ENCODE measurements at places on chromosomes 2 and 18. TPM values are rescaled to one million over a fixed set of nuclear protein-coding genes. Genes with fewer than 3 reads are reported as not detected.
A peak's percentile ranks its signal among the peaks of the same experiment; 100 is the strongest.

COL5A2 gene
- total RNA-seq = 2.2 TPM

STK36 gene
- 19.9 TPM for total RNA-seq

PIK3C3 gene
- total RNA-seq = 65.8 TPM

ATOH8 gene
- total RNA-seq = not detected

CHN1 gene
- 3.5 TPM for total RNA-seq

GTF2A1L gene
- not detected for total RNA-seq

DNA sequence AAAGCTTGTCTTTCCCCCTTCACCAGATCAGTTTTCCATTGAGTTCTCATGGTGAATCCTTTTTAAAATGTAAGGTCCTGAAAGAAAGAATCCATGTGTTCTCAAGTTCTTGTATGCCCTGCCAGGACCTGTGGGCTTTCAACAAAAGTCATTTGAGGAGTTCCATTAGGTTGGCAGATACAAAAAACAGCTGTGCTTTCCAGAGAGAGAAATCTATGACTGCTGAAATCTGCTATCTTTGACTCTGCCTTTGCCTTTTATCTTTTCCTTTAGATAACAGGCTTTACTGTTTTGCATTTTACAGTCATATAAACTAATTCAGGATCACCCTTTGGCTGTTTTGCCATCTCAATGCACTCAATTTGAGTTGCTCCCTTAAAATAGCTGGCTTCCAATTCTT, 59.7 kb downstream of the CXCR4 start:
- H3K4me3 ChIP-seq = no peak overlapping the region
- peaks cover 17% of the 10 kb centered on the region for H3K36me3 ChIP-seq
- peak overlapping the region; percentile 25 for H3K27ac ChIP-seq

- no peak for DNase-seq
- no peaks in the 10 kb centered on the region for H3K36me3 ChIP-seq
- H3K4me3 ChIP-seq = no peak overlapping the region
- no peak overlapping the region for H3K27ac ChIP-seq
- H3K4me1 ChIP-seq = no peaks in the 10 kb centered on the region
- H3K27me3 ChIP-seq = peaks cover 18% of the 10 kb centered on the region
Observed at GRCh38 chr2:173990970-173991819, 26.0 kb upstream of the SP3 start.

DNA sequence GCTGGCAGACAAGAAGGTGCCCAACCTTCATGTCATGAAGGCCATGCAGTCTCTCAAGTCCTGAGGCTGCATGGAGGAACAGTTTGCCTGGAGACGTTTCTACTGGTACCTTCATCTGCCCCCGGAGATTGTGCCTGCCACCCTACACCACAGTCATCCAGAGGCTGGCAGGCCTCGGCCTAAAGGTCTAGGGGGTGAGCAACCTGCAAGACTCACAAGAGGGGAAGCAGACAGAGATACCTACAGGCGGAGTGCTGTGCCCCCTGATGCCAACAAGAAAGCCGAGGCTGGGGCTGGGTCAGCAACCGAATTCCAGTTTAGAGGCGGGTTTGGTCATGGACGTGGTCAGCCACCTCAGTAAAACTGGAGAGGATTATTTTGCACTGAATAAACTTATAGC, 12.0 kb upstream of the SERTAD2 start:
- no peaks in the 10 kb centered on the region for H3K27me3 ChIP-seq
- no peak overlapping the region for H3K27ac ChIP-seq
- no peak for DNase-seq

DNA sequence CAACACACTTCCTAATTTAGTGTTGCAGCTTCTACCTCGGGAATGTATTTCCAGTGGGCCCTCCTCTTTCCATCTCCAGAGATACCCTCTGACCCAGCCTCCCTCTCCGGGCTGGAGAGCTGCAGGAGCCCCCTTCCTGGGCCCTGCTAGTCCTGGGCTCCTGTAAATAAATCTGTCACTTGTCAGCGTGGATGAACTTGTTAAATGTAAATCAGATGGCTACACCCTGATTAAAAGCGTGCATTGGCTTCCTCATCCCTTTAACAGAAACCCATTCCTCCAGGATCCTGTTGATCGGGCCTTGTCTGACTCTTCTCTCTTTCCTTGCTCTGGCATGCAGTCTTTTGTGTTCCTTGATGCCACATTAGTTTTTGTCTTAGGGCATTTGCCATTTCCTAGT, 2.4 kb downstream of the ZNF236 start:
- H3K4me1 ChIP-seq = peaks cover 35% of the 10 kb centered on the region
- DNase-seq = no peak
- no peaks in the 10 kb centered on the region for H3K27me3 ChIP-seq
- no peak overlapping the region for H3K27ac ChIP-seq

DNA sequence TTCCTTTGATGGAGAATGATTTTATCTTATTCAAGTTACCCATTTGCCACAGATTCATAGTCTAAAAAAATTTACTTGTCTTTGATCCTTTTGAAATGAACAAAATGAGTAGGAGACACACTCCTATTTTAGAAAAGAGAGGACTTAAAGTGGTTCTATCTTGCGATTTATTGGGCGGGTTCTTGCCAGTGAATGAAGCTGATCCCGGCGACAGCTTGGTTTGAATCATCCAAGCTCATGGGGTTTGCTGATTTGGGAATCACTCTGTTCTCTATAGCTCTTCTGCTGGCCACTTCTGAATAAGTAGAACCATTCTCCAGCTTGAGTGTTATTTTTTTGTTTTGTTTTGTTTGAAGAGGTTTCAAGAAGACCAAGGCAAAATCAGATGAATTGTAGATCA, 25.5 kb upstream of the PPP1CB start:
- H3K4me1 ChIP-seq = peaks cover 4% of the 10 kb centered on the region
- no peak overlapping the region for H3K4me3 ChIP-seq
- H3K36me3 ChIP-seq = no peaks in the 10 kb centered on the region

GRCh38 chr18:60646725-60647124, 274.1 kb upstream of the MC4R start:
- no peaks in the 10 kb centered on the region for H3K36me3 ChIP-seq
- H3K4me3 ChIP-seq = no peak overlapping the region

GRCh38 chr2:68411397-68412126, 46.5 kb downstream of the PLEK start:
- peaks cover 8% of the 10 kb centered on the region for H3K4me1 ChIP-seq
- no peak overlapping the region for H3K27ac ChIP-seq
- no peak for DNase-seq
- peaks cover 14% of the 10 kb centered on the region for H3K27me3 ChIP-seq
- H3K36me3 ChIP-seq = peaks cover 5% of the 10 kb centered on the region

GRCh38 chr2:216632346-216632951, 771 bp upstream of the IGFBP2 start:
- DNase-seq = no peak
- peaks cover 74% of the 10 kb centered on the region for H3K27me3 ChIP-seq
- peaks cover 8% of the 10 kb centered on the region for H3K36me3 ChIP-seq
- H3K4me1 ChIP-seq = peaks cover 30% of the 10 kb centered on the region
- H3K27ac ChIP-seq = peak overlapping the region; percentile 77

GRCh38 chr2:36380624-36381481, 25.3 kb downstream of the CRIM1 start:
- no peak overlapping the region for H3K27ac ChIP-seq
- H3K36me3 ChIP-seq = no peaks in the 10 kb centered on the region
- H3K27me3 ChIP-seq = no peaks in the 10 kb centered on the region

- H3K4me1 ChIP-seq = peaks cover 24% of the 10 kb centered on the region
- H3K4me3 ChIP-seq = no peak overlapping the region
- peaks cover 4% of the 10 kb centered on the region for H3K27me3 ChIP-seq
- no peak overlapping the region for H3K27ac ChIP-seq
- peaks cover 15% of the 10 kb centered on the region for H3K36me3 ChIP-seq
Observed at GRCh38 chr2:27053776-27054175, 2.3 kb downstream of the AGBL5 start.

- H3K27me3 ChIP-seq = peaks cover 37% of the 10 kb centered on the region
- H3K36me3 ChIP-seq = no peaks in the 10 kb centered on the region
- H3K4me3 ChIP-seq = no peak overlapping the region
- H3K27ac ChIP-seq = no peak overlapping the region
- no peak for DNase-seq
- peaks cover 6% of the 10 kb centered on the region for H3K4me1 ChIP-seq
Observed at GRCh38 chr2:190182071-190182524, 119.6 kb upstream of the MSTN start.

DNA sequence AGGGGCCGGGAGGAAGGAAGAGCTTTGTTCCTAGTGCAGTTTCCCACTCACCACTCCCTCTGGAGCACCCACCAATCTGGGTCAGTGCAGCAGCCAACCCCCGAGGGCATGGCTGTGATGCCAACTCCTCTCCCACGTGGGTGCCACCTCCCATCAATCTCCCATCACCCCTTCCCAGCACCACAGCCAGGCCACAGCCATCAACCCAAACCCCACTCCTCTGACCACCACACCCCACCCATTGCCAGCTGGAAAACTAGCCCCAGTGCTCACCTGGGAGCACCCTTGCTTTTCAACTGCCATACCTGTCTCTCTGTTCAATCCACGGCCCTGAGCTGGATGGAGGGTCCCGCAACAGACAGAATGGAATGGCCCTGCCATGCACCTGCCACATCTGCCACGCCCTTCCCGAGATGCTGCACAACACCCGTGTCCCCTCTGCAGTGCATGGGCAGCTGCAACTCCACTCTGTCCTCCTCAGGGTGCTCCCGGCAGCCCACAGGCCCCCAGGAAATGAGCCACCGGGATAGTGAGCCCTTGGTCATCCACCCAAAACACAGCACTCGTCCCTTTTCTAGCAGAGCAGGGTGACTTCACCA, 112.4 kb upstream of the ID2 start:
- H3K4me1 ChIP-seq = peaks cover 6% of the 10 kb centered on the region
- H3K36me3 ChIP-seq = no peaks in the 10 kb centered on the region
- DNase-seq = no peak
- H3K4me3 ChIP-seq = no peak overlapping the region
- H3K27ac ChIP-seq = no peak overlapping the region

Data from activated naive CD8-positive, alpha-beta T cell treated with anti-CD3 and anti-CD28 coated beads, Interleukin-2, amount 10 ng/mL, durations not matched to agents 7 days and 5 days (primary cell).